ENCODE measurements at places on chromosomes 4 and X.

- H3K27me3 ChIP-seq = no peaks in the 10 kb centered on the region
- no peak for DNase-seq
- H3K4me1 ChIP-seq = no peaks in the 10 kb centered on the region
- no peak overlapping the region for H3K27ac ChIP-seq
- no peak overlapping the region for H3K4me3 ChIP-seq
Measured at GRCh38 chrX:35090801-35091200, 148.2 kb downstream of the FAM47B start.

GRCh38 chrX:104112326-104112951 lies at the start of gene ZCCHC18:
Gene ZCCHC18 (plus strand): TSS chrX:104112523. CDS start chrX:104114112, 1,589 bp downstream.
- H3K27me3 ChIP-seq = no peaks in the 10 kb centered on the region
- H3K4me1 ChIP-seq = peaks cover 4% of the 10 kb centered on the region
- DNase-seq = peak; percentile 47

GRCh38 chr4:175809402-175810072 lies 2.5 kb downstream of the GPM6A start:
- no peak for DNase-seq
- no peaks in the 10 kb centered on the region for H3K4me1 ChIP-seq
- no peaks in the 10 kb centered on the region for H3K36me3 ChIP-seq

- H3K27ac ChIP-seq = no peak overlapping the region
- H3K27me3 ChIP-seq = no peaks in the 10 kb centered on the region
- peaks cover 29% of the 10 kb centered on the region for H3K4me1 ChIP-seq
Measured at GRCh38 chr4:147822128-147822527, 90.2 kb downstream of the ARHGAP10 start.

DNA sequence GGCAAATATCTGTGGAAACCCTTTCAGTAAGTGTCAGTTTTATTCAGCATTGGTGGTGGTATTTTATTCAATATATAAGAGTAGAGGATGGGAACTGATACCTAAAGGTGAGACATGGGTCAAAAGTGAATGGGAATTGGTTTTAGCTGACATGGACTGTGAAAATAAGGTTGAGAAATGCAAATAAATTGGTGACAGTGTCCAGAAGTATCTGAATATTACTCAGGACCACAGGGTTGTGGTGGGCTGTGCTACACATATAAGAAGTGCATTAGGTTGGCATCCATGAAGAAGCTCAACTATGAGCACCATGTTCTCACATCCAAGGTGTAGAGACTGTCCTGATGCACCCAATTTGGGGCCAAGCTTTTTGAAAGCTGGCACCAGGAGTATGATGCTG lies 45.0 kb downstream of the ETDC start:
- DNase-seq = no peak
- H3K4me3 ChIP-seq = no peak overlapping the region
- peaks cover 15% of the 10 kb centered on the region for H3K36me3 ChIP-seq
- H3K4me1 ChIP-seq = no peaks in the 10 kb centered on the region

GRCh38 chr4:89303814-89304388 lies 3.7 kb downstream of the GPRIN3 start:
- no peak overlapping the region for H3K27ac ChIP-seq
- no peaks in the 10 kb centered on the region for H3K36me3 ChIP-seq
- peaks cover 39% of the 10 kb centered on the region for H3K4me1 ChIP-seq
- DNase-seq = no peak
- no peaks in the 10 kb centered on the region for H3K27me3 ChIP-seq

GRCh38 chr4:53767482-53767881 lies 176.2 kb upstream of the LNX1 start:
- DNase-seq = no peak
- H3K36me3 ChIP-seq = no peaks in the 10 kb centered on the region
- H3K4me1 ChIP-seq = peaks cover 8% of the 10 kb centered on the region
- H3K4me3 ChIP-seq = no peak overlapping the region

GRCh38 chr4:56821381-56822243 lies at the start of gene SPINK2:
Gene SPINK2 (minus strand): TSS chr4:56821701. CDS start chr4:56821662, 39 bp downstream.
- peak within 1 kb of the TSS; percentile 51 for H3K4me3 ChIP-seq
- no peak within 1 kb of the TSS for H3K27ac ChIP-seq
- peaks cover 4% of the 10 kb centered on the region for H3K4me1 ChIP-seq
- DNase-seq = peak; percentile 54

GRCh38 chrX:120463241-120463640 lies 5.9 kb downstream of the LAMP2 start:
- H3K36me3 ChIP-seq = no peaks in the 10 kb centered on the region
- no peak for DNase-seq
- no peaks in the 10 kb centered on the region for H3K27me3 ChIP-seq
- peaks cover 30% of the 10 kb centered on the region for H3K4me1 ChIP-seq
- H3K4me3 ChIP-seq = no peak overlapping the region

- H3K4me3 ChIP-seq = no peak overlapping the region
- no peaks in the 10 kb centered on the region for H3K36me3 ChIP-seq
- H3K4me1 ChIP-seq = no peaks in the 10 kb centered on the region
- no peaks in the 10 kb centered on the region for H3K27me3 ChIP-seq
Measured at GRCh38 chr4:176845636-176846035, 52.9 kb upstream of the VEGFC start.

DNA sequence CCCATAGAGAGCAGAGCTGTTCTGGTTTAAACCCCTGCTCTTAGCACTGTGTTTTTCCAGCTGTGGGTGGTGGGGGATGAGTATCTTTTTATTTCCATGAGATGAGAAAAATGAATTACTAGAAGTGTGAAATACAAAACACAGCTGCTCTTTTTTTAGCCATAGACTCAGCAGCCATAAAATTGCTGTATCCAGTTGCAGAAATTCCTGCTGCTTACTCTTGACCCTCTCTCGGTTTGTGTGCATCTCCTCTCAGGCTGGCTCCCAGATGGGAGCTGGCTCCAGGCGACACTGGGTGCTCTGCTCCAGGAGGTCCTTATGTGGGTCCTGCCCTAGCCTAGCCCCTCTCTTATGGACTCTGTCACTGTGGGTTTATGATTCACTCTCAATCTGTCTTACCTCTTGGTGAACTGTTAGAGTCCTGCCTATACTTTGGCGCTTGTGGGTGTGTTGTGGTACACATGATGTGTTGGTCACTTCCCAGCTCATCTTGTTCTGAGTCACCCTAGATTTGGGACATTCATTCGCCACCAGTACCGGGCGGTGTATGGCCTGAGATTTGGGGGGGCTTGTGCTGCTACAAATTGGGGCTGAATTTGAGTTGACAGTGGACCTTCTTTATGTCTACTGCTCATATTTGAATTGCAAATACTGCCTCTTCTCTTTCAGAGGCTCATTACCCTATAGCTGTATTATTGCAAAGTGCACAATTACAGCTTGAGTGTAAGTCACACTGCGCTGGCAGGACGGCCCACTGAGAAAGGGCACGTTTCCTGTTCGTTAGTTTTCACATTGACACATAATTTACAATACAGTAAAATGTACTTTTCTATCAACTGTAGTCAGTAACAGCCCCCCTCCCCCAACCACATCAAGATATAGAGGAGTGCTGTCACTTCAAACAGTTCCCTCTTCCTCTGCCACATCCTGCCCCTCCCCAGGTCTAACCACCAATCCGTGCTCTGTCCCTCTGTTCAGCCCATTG lies 46.9 kb upstream of the MSANTD1 start:
- H3K4me3 ChIP-seq = no peak overlapping the region
- H3K36me3 ChIP-seq = peaks cover 66% of the 10 kb centered on the region
- H3K27ac ChIP-seq = peak overlapping the region; percentile 63
- DNase-seq = no peak
- peaks cover 40% of the 10 kb centered on the region for H3K4me1 ChIP-seq
- H3K27me3 ChIP-seq = no peaks in the 10 kb centered on the region

DNA sequence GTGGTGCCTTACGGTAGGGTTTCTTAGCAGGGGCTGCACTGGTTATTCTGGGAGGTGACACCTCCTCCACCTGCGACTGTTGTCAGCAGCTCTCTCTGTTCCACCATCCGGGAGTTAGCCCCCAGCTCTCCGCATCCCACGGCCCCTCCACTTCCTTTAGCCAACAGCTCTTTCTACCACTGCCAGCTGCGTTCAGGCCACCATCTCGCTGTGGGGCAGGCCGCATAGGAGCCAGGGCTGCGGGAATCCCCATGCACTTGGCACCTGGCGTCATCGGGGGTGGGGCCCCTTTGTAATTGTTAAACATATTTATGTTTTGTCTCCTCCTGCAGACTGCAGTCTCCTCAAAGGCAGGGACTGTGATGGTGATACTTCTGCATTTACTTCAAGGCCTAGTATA lies 480.2 kb downstream of the SMARCA1 start:
- no peaks in the 10 kb centered on the region for H3K4me1 ChIP-seq
- H3K27me3 ChIP-seq = no peaks in the 10 kb centered on the region
- no peak overlapping the region for H3K4me3 ChIP-seq
- DNase-seq = no peak
- H3K27ac ChIP-seq = no peak overlapping the region

DNA sequence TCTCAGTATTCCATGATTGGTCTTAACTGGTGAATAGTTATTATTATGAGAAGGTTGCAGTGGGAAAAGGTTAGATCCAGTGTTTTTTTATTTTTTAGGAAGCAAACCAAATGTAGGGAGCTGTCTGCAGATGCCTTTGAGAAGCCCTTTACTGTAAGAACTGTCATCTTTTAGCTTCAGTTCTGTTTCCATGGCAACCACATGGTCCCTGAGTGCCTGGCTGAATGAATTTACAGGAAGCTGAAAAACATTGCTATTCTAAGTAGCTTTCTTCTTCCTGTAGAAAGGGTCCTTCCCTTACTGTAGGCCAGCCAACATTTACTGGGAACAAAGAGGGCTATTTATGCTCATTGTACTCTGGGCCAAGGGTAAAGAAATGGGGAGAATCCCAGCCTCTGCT lies 103.3 kb downstream of the DCLK2 start:
- H3K27me3 ChIP-seq = no peaks in the 10 kb centered on the region
- H3K4me1 ChIP-seq = peaks cover 1% of the 10 kb centered on the region
- DNase-seq = no peak
- no peak overlapping the region for H3K27ac ChIP-seq
- H3K36me3 ChIP-seq = no peaks in the 10 kb centered on the region

GRCh38 chr4:76213415-76214176 lies at the start of gene SCARB2:
Gene SCARB2 (minus strand): TSS chr4:76213824. CDS start chr4:76213543, 281 bp downstream.
- H3K4me1 ChIP-seq = peaks cover 88% of the 10 kb centered on the region
- H3K36me3 ChIP-seq = no peaks in the 10 kb centered on the region
- DNase-seq = peak; percentile 93
- no peaks in the 10 kb centered on the region for H3K27me3 ChIP-seq
- H3K4me3 ChIP-seq = peak within 1 kb of the TSS; percentile 68
- H3K27ac ChIP-seq = peak within 1 kb of the TSS; percentile 97

DNA sequence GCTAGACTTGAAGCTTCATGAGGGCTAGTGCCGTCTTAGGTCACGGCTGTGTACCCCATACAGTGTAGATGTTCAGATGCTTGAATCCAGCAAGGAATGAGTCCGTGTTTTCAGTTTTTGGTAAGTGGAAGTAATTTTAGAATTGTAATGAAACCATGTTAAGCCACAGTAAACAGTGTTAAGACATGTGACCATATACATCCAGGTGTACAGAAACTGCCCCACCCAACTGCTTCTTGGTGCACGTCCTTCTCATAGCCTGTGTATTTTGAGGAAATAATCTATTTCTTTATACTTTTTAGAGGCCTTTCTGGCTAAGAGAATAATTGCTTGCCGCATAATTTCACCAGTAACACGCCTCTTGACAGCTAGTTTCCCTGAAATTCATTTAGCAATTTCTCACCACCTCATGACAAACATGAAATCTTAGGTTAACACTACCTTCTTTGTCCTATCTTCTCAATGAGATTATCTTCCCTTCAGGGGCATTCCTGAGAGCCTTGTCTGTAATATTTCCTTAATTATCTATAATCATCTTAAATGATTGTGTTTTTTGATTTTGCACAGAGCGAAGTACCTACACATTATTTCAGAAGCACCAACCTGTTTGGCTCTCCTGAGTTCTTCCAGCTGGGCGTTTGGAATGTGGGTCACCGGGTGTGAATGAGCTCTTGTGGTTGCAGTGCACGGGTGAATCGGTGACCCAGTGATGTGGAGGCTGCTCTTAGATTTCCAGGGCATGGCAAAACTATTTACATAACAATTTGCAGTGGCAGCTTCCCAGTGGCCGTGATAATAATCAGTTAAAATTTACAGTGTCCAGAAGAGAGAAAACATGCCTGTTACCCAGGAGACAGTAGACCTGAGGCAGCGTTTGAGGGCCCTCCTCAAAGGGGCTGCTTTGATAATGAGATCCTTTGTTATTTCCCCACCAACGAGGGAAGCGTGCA lies 50.2 kb upstream of the TADA2B start:
- H3K27me3 ChIP-seq = no peaks in the 10 kb centered on the region
- H3K4me3 ChIP-seq = no peak overlapping the region
- H3K36me3 ChIP-seq = peaks cover 46% of the 10 kb centered on the region
- peak; percentile 58 for DNase-seq

- DNase-seq = no peak
- no peak overlapping the region for H3K27ac ChIP-seq
- no peak overlapping the region for H3K4me3 ChIP-seq
- H3K36me3 ChIP-seq = no peaks in the 10 kb centered on the region
- H3K4me1 ChIP-seq = no peaks in the 10 kb centered on the region
Measured at GRCh38 chr4:180913750-180914149, 1329.5 kb upstream of the TENM3 start.

DNA sequence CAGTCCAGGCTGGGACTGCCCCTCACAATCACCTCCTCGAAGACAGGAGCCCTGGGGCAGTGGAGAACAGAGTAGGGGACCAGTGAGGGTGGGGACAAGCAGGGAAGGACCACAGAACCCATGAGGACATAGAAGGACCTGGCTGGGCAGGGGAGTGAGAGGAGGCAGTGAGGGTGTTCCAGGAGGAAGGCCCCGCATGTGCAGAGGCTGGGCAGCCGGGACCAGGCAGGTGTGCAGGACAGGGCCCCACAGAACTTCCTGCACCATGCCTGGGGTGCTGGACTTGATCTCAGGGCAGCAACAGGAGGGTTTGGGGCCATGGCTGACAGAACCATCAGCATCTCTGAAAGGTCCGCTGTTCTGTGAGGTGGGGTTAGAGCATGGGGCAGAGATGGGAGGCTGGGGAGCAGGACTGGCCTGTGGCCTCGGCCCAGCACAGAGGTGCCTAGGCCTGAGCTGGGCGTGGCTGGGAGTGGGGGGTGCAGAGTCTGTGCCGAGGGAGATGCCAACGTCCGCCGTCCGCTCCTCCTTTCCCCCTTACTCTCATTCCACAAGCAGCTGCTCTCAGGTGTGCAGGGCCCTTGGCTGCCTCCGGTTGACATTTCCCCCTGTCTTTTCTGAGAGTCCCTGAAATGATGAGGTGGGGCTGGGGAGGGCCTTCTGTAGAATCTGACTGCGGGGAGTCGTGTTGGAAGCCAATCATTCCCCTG lies 40.8 kb downstream of the EVC start:
- H3K4me3 ChIP-seq = no peak overlapping the region
- H3K4me1 ChIP-seq = no peaks in the 10 kb centered on the region
- peaks cover 68% of the 10 kb centered on the region for H3K36me3 ChIP-seq
- H3K27ac ChIP-seq = no peak overlapping the region

DNA sequence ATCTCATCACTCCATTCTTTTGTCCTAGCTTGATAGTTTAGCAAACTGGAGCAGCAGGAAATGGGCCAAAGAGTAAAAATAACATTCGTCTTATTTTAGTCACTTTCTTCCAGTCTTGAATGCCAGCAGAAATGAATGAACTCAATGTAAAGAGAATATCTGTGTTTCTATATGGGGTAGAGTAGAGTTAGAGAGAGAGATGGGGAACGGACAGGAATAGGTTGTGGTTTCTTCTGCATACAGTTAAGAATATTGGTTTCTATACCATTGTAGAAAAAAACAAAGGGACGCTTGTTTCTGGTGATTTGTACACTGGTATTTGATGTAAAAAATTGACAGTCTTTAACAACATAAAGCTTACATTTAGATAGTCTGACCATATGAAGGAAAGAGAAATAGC lies 8.9 kb downstream of the GPR174 start:
- H3K27me3 ChIP-seq = no peaks in the 10 kb centered on the region
- H3K4me1 ChIP-seq = no peaks in the 10 kb centered on the region
- H3K27ac ChIP-seq = no peak overlapping the region
- H3K36me3 ChIP-seq = no peaks in the 10 kb centered on the region

GRCh38 chrX:53398216-53398615 lies 24.2 kb downstream of the SMC1A start:
- DNase-seq = no peak
- no peak overlapping the region for H3K27ac ChIP-seq
- no peaks in the 10 kb centered on the region for H3K4me1 ChIP-seq
- peaks cover 89% of the 10 kb centered on the region for H3K36me3 ChIP-seq
- H3K27me3 ChIP-seq = no peaks in the 10 kb centered on the region
- H3K4me3 ChIP-seq = no peak overlapping the region
